Activated T-helper 17 cell treated with anti-CD3 and anti-CD28 coated beads, Interleukin-2, amount 50 U/mL, for 72 hours (primary cell): ENCODE measurements at places on chromosomes 13 and 19. TPM values are rescaled to one million over a fixed set of nuclear protein-coding genes. Genes with fewer than 3 reads are reported as not detected.

Gene DIRAS1
- 0.61 TPM for total RNA-seq

DNA sequence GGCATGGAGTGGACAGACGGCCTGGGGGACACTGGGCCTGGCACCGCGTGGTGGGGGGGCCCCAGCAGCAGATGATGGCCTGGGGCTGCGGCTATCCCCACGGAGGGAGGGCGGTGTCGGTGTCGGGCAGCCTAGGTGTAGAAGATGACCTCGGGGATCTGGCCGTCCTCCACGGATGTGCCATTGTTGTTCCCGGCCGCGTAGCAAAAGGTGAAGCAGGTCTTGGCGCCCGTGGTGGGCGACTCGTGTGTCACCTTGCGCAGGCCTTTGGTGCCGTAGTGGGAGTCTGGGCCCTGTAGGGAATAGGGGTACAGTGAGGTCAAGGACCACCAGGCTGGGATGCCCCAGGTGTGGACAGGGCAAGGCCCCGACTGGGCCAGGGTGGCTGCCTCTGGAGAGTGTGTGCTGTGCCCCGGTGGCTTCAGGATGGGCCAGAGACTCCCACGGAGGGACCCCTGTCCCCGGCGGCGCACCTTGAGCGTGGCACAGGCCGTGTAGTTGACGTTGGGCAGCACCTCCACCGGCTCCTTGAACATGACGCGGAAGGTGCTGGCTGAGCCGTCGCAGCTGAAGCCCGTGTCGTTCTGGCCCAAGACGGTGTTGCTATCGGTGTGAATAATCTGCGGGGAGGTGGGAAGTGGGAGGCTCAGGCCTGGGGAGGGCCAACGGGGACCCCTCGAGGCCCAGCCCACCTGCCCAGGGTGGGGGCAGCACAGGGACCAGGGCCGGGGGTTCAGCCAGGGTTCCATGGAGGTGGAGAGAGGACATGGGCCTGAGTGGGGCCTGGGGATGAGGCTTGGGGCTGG, 29.0 kb downstream of the BTBD2 start:
- ATAC-seq, result peak; percentile 13

Gene ICAM4
- total RNA-seq, result 0.78 TPM

GRCh38 chr13:72782717-72783116, 784 bp downstream of the PIBF1 start:
- ATAC-seq, result no peak

Gene KLF5
- total RNA-seq, result 3.5 TPM

Gene STARD13
- total RNA-seq, result 1.1 TPM

Gene STK24
- 212 TPM for total RNA-seq

DNA sequence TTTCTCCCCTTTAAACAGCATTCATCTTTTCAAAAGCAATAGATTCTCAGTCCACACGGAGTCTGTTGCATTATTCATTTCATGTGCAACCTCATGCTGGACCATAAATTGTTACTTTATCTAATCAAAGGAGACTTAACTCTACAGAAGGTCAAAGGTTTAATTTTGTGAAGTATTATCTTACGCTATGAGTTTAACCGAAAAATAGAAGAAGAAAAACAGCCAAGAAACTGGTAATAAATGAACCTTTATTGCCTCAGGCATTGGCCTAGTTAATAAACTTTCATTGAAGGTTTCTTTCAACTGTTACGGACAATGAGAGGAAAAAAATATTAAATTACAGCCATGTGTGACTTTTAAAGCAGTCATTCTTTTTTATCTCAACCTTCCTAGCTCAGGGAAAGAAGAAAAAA, 223.6 kb downstream of the DACH1 start:
- ATAC-seq, result no peak

DNA sequence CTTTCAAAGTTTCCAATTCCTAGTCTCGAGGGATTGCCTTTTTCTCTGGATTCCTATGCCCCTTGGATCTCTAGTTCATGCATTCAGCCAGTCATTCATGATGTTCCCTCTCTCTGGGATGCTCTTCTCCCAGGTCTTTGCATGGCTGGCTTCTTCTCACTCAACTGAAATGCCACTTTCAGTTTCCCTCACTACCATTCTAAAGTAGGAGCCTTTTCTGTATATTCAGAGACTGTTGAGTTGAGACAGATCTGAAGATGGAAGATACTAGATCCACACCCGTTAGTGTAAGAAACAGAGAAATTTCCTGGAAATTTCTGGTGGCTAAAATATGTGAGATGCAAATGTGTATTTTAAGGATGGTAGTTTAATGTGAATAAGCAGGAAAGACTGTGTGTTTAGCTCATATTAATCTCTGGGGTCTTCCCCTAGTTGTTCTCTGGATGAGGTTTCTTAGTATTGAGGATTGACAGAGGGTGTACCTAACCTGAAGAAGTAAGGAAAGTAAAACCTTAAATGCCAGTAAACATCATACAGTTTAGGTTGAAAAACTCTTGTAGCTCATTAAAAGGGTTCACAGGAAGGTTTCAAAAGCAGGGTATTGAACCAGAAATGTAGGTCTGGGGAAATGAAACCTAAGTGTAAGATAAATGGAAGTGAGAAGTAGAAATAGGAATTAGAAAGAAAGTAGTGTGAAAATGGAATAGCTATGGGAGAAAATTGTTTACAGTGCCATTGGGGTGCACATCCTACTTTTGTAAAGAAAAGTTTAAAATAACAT, 331.3 kb downstream of the NDFIP2 start:
- ATAC-seq, result no peak

Gene AMER2
- not detected for total RNA-seq

DNA sequence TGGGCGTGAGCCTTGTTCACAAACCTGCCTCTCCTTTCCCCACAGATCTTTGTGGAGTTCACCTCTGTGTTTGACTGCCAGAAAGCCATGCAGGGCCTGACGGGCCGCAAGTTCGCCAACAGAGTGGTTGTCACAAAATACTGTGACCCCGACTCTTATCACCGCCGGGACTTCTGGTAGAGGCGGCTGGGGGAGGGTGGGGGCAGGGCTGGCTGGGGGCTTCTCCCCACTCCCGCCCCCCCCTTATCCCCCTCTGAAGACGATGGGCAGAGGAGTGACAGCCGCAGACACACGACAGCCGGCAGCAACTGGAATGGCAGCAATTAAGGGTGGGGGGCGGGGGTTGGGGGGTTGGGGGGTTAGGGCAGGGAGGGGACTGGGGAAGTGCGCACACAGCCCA, 1.1 kb upstream of the EPN1 start:
- no peak for ATAC-seq

- ATAC-seq, result no peak
Measured at GRCh38 chr19:29338480-29338879, 125.5 kb upstream of the UQCRFS1 start.

DNA sequence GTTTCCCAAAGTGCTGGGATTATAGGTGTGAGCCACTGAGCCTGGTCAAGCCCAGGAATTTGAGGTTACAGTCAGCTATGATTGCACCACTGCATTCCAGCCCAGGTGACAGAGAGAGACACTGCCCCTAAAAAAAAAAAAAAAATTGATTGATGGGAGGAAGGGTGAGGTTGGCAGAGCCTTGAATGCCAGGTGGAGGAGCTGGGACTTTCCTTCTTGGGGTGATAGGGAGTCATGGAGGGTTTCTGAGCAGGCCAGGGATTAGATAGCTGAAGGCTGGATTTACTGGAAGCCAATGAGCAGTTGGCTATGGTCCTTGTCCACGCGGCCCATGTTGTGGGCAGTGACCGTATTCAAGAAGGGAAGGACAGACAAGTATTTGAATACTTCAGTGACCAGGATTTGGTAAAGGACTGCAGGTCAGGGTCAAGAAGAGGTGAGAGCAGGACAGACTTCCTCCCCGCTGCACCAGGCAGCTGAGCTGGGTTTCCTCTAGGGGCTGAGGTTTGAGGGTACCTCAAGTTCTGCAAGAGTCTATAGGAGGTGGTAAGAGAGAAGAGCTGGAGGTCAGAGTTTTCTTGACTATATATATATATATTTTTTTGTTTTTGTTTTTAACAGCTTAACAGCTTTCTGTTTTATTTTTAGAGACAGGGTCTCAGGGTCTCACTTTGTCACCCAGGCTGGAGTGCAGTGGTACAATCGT, 6.9 kb upstream of the ICAM4 start:
- ATAC-seq, result no peak

GRCh38 chr19:48051335-48052033, 7.6 kb upstream of the CABP5 start:
- no peak for ATAC-seq

DNA sequence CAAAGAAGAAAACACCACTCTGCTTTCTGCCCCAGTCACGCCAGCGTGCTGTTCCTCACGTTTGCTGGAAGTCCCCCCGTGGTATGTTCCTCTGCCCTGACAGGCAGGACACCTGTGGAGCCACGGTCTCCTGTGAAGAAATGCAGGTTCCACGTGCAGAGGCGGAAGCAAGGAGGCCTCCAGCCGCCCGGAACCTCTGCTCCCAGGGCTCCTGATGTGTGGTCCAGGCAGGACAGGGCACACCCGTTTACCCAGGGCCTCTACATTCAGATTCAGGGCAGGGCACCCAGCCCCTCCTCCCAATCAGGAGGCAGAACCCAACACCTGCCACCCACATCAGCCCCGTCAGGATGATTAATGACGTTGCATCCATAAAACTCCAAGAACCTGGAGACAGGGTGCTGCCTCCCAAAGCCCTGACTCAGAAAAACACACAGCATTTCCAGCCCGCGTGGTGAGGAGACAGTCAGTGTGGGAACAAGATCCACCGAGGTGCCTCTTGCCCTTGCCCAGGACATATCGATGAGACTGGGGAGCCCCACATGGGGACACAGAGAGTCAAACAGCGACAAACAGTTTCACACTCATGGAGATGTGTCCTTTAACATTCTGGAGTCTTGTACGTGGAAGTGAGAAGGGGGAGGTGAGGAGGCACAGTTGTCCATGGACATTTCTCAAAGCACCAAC, 76.2 kb downstream of the COL4A1 start:
- ATAC-seq, result no peak

Gene ZNF135
- not detected for total RNA-seq

- ATAC-seq, result no peak
Measured at GRCh38 chr19:28905996-28906395, 307.0 kb downstream of the UQCRFS1 start.

DNA sequence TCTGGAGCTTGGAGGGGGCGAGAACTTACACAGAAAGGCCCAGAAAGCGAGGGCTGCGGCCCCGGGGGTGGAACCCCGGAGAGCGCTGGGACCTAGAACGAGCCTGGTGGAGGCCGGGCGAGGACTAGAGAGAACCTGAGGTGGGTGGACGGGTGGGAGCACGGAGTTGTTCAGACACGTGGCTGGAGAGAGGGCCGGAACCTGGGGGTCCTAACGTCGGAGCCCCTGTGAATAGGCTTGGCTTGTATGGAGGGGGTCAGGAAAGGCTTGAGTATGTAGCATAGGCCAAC, 383 bp downstream of the ZNF581 start:
- no peak for ATAC-seq

Gene BSPH1
- not detected for total RNA-seq

GRCh38 chr13:74770361-74770760, 636.2 kb upstream of the KLF12 start:
- no peak for ATAC-seq

Gene TMEM259
- total RNA-seq, result 120 TPM

DNA sequence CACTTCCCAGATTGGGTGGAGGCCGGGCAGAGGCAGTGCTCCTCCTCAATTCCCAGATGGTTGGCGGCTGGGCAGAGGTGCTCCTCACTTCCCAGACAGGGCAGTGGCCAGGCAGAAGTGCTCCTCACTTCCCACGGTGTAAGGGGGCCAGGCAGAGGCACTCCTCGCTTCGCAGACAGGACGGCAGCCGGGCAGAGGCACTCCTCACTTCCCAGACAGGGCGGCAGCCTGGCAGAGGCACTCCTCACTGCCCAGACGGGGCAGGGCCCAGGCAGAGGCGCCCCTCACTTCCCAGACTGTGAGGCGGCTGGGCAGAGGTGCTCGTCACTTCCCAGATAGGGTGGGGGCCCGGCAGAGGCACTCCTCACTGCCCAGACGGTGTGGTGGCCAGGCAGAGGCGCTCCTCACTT, 36.6 kb upstream of the SLAIN1 start:
- ATAC-seq, result no peak

GRCh38 chr13:74466864-74467263, 332.7 kb upstream of the KLF12 start:
- ATAC-seq, result no peak

GRCh38 chr19:39401549-39402345, 4.9 kb upstream of the ZFP36 start:
- ATAC-seq, result peak; percentile 71

DNA sequence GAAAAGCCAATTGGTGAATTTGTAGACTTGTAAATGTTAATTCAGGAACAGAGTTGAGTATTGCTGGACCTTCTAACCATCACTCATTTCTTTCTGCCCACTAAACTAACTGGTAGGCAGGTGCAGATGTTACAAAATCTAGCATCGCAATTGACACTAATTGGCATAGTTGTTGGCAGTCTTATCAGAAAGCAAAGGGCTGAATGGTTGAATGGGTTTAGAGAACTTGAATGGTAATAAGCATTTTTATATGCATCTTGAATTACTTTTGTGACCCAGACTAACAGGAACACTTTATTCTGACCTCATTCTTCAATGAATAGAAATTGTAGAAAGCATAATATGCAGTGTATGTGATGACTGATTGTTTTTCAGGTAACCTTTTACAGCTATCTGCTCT, 189.1 kb downstream of the GGACT start:
- ATAC-seq, result no peak

Gene KLK11
- total RNA-seq, result not detected

DNA sequence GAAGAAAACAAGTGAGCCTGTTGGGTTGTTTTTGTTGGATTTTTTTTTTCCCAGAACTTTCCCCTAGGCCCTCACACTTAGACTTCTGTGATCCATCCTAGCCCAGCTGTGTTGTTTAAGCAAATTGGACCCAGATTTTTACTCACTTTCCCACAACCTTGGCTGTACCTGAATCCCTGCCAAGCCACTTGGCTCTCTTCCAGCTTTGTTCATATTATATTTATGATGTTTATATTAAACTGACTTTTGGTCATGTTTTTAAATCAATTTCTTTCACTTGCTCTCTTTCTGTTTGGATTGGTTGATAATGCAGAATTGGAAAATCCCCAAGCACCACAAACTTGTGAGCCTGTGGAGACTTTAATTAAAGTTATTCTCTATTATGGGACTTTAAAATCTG, 16.6 kb downstream of the OLFM4 start:
- ATAC-seq, result no peak

DNA sequence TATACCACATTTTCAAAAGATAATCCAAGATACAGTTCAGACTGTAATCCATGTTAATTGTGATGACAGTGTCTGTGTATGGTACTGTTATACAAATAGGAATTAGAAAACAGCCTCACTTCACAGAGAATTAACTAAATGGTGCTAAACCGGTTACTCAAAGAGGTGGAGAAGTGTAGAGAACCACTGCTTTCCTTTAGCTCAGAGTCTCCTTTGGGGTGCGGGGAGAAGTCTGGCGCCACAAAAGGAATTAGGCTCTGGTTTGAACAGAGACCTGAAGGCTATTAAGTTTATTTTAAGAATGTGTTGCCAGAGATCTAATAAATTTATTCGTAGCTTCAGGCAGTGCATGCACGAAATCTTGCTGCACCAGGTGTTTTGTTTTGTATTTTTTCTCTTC, 65.8 kb downstream of the FREM2 start:
- no peak for ATAC-seq

DNA sequence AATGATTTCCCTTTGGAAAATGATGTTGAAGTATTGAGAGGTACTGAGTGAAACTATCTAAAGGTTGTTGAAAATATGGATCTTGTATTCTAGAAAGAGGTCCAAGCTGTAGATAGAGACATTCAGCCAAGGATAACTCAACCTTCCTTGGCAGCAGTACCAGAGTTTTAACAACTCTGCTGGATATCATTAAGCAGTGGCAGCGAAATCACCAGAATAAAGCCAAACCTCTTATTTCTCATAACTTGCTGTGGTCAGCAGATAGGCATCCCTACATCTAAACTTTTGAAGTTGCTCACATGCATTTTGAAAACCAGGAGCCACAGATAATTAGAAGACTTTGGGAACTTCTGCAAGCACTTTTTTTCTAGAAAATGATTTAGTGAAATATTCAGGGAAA, 559.8 kb downstream of the IRS2 start:
- no peak for ATAC-seq

Gene FLT1
- total RNA-seq, result 3.0 TPM

Gene PSG6
- not detected for total RNA-seq
